Activated effector memory CD4-positive, alpha-beta T cell treated with anti-CD3 and anti-CD28 coated beads, Interleukin-2, amount 50 U/mL, for 16 hours (primary cell): ENCODE measurements at places on chromosomes 4 and X.

DNA sequence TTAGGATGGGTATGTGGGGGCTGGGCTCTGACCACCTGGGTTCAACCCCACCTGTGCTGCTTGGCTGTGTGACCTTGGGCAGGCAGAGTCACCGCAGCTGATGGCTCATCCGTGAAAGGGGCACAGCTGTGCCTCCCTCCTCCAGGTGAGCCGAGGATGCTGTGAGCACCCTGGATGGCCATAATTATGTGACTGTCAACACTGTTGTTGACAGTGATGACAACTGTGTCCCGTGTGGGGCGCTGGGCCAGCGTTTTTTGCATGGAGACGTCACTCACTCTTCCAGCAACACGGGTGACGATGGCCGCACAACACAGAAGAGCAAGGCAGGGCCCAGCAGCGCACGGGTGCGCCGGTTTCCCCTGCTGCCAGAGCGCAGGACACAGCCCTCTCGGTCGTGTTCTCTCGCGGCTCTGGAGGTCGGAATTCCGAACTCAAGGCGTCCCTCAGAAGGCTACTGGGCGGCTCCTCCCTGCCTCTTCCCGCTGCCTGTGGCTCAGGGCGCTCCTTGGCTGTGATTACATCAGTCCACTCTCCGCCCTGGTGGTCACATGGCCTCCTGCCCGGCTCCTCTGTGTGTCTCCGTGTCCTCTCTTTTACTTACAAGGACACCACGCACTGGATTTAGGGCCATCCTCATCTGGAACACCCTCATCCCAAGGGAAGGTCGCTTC lies 1.3 kb downstream of the SH3TC1 start:
- peak; percentile 73 for DNase-seq

- DNase-seq, result no peak
Observed at GRCh38 chr4:1234309-1234695, 14.6 kb downstream of the CTBP1 start.

DNA sequence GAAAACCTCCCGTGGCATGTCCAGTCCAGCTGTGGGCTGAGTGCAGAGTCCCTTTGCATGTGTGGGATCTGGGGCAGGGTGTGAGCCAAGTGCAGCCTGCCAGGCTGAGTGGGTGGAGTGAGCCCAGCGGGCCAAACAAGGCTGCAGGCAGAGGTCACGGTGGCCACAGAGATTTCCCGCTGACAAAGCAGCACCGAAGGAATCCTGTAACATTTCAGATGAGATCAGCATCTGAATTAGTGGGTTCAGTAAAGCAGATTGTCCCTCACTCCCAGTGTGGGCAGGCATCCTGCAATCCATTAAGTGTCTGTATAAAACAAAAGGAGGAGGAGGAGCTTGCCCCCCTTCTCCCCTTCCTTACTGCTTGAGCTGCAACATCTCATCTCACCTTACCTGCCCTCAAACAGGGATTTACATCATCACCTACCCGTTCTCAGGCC lies 324.4 kb downstream of the FAT4 start:
- no peak for DNase-seq

DNA sequence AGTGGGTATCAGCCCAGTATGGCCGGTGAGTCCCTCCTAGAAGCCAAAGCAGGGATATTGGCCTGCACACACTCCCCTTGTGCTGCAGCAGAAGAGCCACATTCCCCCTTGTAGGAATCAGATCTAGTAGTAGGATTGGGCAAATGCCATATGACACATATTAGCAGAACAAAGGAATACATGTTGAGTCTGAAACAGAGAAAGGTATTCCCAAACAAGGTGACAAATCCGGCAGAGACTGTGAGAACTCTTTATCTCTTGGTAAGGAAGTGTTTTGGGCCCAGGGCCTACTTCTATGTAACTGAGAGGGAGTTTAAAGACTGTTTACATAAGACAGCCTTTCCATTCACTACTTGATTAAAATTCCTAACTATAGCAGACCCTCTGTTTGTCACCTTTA lies 1382.0 kb downstream of the FAM133A start:
- no peak for DNase-seq

- DNase-seq, result no peak
Observed at GRCh38 chrX:35741142-35741541, 57.0 kb upstream of the MAGEB16 start.

DNA sequence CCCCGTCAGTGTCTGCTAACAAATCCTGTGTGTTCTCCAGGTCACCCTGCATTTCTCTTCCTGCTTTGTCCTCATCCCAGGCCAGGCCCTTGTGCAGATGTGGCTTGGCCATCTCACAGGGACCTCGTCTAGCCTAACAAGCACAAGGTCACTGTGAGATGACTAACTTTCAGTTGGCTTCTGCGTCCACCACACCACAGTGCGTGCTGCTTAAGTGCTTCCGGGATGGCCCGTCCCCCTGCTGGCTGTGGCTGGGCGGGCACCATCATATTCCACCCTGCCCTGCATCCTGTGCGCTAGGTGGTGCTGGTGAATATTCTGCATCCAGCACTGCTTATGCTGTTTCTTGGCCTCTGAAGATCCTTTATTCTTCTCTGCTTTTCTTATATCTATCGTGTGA lies 33.8 kb downstream of the RBBP7 start:
- no peak for DNase-seq

DNA sequence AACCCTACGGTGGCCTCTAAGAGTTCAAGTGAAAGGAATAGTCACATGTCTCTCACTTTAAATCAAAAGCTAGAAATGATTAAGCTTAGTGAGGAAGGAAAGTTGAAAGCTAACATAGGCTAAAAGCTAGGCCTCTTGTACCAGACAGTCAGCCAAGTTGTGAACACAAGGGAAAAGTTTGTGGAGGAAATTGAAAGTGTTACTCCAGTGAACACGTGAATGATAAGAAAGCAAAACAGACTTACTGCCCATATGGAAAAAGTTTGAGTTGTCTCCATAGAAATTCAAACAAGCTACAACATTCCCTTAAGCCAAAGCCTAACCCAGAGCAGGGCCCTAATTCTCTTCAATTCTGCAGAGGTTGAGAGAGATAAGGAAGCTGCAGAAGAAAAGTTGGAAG lies 51.5 kb upstream of the RAB9B start:
- DNase-seq, result no peak
